Osteocyte (in vitro differentiated cells): ENCODE measurements at places on chromosomes 12 and 14.
A peak's percentile ranks its signal among the peaks of the same experiment; 100 is the strongest.

GRCh38 chr12:63826006-63826585 lies 18.4 kb upstream of the SRGAP1 start:
- DNase-seq = no peak

DNA sequence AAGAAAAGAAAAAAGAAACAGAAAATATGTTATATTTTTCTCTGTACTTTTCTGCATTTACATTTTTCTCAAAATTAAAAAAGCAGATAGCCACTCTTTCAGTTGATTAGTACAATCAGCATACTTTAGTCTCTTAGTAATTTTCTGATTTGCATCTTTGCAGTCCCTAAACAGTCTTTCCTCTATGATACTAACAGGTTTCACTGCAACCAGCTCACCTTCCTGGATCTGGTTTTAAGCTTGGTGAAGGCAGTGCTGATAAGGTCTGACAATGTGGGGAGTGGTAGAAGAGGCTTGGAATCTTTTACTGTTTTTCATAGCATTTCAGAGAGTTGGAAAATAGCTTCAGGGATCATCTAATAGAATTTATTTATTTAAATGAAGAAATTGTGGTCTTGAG lies 457.6 kb downstream of the ZFP36L1 start:
- DNase-seq = no peak

DNA sequence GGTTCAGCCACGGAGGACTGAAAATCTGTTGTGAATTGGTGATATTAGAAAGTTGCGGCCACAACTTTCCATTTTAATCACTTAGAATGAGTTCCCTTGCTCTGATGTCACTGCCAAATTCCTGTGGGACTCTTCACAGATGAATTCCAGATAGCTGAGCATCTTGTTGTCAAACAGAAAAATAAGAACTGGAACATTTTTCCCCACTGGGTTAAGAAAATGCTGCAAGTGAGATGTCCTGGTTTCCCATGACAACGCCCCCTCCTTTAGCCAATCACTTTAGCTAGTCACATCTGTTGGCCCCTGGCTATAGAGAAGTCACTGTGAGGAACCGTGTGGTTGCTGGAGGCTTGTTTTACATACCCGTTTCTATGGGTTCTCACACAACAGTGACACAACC lies 135.9 kb downstream of the KTN1 start:
- DNase-seq = peak; percentile 86

GRCh38 chr12:95212586-95212985 lies 4.7 kb downstream of the FGD6 start:
- DNase-seq = no peak

DNA sequence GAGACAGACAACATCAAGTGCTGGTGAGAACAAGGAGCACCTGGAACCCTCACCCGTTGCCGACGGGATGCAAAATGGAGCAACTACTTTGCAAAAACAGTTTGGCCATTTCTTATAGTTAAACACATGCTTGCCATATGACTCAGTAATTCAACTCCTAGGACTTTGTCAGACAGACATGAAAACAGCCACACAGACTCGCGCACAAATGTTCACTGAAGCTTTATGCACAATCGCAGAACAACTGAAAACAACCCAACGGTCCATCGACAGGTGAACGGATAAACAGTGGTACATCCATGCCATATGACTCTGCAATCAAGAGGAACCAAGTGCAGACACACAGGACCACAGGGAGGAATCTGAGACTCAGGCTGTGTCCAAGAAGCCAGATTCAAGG lies 30.8 kb downstream of the NCOR2 start:
- no peak for DNase-seq

DNA sequence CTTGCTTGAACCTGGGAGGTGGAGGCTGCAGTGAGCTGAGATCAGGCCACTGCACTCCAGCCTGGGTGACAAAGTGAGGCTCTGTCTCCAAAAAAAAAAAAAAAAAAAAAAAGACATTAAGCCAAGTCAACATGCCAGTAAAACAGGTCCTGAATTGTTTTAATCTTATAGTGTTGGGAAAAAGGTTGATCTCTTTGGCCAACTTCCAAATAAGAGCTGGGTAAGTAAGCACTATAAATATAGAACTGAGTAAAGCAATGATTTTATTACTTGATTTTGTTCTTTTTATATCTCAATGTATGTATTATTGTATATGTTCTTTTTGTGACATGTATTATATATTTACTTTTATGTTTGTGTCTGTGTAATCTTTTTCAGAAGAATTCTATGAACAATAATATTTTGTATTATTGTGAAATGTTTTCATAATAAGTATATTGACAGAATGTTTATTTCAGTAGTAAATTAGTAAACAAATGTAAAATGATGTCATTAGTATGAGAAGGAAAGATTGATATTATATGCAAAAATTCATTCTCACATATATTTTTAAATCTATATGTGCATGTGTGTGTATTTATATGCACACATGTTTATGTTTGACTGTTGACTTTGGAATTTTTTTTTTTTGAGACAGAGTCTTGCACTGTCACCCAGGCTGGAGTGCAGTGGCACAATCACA lies 9.6 kb upstream of the AKAP6 start:
- DNase-seq = no peak

- DNase-seq = no peak
Observed at GRCh38 chr12:6038160-6038559, 86.3 kb downstream of the VWF start.

- no peak for DNase-seq
Observed at GRCh38 chr12:111753144-111753881, 13.4 kb upstream of the ALDH2 start.

- DNase-seq = no peak
Observed at GRCh38 chr12:576615-577110, 86.6 kb downstream of the NINJ2 start.

DNA sequence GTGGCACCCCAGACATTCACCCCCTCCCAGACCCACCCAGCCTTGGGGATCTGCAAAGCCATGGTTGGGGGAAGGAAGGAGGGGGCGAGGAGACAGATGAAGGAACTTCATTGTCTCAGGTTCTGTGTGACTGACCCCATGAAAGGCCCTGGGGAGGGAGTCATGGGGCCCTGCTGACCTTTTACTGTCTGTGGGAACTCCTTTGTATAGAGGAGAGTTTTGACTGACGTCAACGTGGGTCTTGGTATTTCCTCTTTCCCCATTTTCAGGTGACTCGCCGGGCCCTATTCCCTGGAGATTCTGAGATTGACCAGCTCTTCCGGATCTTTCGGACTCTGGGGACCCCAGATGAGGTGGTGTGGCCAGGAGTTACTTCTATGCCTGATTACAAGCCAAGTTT lies 3.1 kb upstream of the RAB5B start:
- DNase-seq = no peak

DNA sequence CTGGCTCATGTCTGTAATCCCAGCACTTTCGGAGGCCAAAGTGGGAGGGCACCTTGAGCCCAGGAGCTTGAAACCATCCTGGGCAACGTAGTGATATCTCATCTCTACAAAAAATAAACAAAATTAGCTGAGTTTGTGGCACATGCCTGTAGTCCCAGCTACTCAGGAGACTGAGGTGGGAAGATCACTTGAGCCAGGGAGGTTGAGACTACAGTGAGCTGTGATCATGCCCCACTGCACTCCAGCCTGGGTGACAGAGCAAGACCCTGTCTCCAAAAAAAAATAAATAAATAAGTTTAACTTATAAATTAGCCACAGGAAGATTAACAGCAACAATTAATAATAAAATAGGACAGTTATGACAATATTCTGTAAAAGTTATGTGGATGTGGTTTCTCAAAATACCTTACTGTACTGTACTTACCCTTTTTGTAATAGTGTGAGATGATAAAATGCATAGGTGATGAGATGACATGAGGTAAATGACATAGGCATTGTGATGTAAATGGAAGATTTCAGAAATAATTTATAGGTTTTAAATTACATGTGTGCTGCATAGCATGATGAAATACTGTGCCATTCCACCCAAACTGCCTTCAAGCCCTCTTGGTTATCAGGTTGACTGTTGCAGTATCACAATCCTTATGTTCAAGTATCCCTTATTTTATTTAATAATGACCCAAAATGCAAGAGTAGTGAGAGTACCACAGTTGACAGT lies 22.0 kb downstream of the USP15 start:
- no peak for DNase-seq

DNA sequence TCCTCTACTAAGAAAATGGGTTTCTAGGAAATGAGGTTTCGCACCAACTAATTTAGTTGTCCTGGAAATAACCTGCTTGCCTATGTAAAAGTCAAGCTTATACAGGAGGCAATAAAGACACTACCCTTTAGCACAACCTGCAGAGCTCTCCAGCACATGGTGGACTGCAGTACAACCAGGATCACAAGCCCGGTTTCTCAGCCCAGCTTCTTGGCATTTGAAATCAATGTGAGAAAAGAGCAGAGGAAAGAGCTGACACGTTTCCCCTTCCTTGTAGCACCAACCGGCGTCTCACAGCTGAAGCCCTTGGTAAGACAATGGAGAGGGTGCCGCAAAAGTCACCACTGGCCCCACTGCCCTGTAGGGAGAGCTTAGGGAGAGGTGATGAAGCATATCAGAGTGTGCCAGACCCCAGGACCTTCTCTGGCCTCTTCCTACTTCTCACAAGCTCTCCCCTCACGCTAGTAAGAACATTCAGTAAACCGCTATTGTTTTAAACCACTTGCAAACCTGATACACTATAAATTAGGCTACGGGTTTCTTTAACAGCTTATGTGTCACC lies 8.6 kb downstream of the SPTLC2 start:
- no peak for DNase-seq

GRCh38 chr12:119327471-119327870 lies 7.1 kb upstream of the CCDC60 start:
- DNase-seq = no peak

DNA sequence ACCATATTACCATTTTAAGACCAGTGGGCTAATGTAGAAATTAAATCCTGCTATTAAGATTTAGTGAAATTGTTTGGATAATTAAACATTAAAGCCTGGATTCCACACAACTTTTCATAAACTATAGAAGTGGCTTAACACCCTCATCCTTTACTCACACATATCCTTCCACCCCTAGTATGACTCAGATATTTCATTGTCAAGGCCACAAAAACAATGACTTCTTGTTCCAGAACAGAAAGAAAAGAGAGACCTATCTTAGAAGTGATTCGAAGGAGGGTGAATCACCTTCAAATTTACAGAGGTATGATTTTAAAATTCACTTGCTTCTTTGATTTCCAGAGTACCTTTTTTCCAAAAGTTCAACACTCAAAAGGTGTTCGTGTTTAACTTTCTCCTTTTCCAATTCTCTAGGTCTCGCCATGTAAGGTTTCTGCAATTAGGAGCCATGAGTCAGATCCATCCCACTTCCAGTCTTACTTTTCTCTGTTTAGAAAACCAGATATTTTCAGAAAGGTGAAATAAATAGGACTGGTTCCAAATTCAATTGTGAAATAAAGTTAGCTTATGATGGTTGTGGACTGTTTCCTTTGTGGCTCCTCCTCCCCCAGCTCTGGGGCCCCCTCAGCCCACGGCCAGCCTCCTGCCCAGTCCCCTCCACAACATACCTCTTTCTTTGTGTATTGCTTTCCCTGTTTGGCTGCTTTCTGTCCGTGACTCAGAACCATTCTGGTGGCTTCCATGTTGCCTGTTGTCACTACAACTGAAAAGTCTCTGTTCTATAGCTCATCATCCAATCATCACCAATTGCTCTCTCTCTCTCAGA lies 24.6 kb upstream of the MGP start:
- no peak for DNase-seq

DNA sequence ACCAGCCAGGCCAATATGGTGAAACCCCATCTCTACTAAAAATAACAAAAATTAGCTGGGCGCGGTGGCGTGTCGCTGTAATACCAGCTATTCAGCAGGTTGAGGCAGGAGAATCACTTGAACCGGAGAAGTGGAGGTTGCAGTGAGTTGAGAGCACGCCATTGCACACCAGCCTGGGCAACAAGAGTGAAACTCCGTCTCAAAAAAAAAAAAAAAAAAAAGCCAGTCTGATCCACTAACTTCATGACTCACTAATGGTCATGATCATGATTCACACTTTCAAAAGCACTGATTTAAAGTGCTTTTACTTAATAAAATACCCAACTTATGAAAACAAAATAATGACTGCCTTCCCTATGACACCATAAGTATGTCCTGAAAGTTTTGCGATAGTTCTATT lies 38.4 kb upstream of the CPM start:
- DNase-seq = no peak
